Adrenal gland (tissue), 19 donors: ENCODE measurements at places on chromosomes 1 and 21. TPM values are rescaled to one million over a fixed set of nuclear protein-coding genes. Genes with fewer than 3 reads are reported as not detected.

- H3K4me1 ChIP-seq: peaks cover 5% of the 10 kb centered on the region
- H3K27ac ChIP-seq: no peak overlapping the region
- no peaks in the 10 kb centered on the region for H3K36me3 ChIP-seq
- no peaks in the 10 kb centered on the region for H3K27me3 ChIP-seq
- no peak for DNase-seq
These were observed 18.4 kb downstream of the SLC25A33 start for GRCh38 chr1:9557624-9558023.

- DNase-seq: peak; percentile 92
- no peaks in the 10 kb centered on the region for H3K36me3 ChIP-seq
- H3K27me3 ChIP-seq: no peaks in the 10 kb centered on the region
- H3K27ac ChIP-seq: peak overlapping the region; percentile 51
These were observed 28.6 kb downstream of the AKNAD1 start for GRCh38 chr1:108828074-108828961.

DNA sequence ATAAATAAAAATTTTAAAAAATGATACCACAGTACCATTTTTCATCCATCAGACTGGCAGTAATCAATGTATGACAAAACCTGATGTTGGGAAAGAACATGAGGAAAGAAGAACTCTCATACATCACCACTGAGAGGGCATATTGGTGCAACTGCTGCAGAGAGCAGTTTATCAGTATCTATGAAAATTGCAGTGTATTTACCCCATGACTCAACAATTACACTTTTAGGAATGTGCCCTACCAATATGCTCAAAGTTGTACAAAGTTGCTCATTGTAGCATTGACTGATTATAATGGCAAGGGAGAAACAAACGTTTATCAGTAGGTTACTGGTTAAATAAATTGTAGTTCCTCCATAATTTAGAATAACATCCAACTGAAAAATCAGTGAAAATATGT is 36.7 kb downstream of the CATSPERE start:
- no peak overlapping the region for H3K27ac ChIP-seq
- no peaks in the 10 kb centered on the region for H3K27me3 ChIP-seq
- no peak overlapping the region for H3K4me3 ChIP-seq
- H3K36me3 ChIP-seq: no peaks in the 10 kb centered on the region
- H3K4me1 ChIP-seq: no peaks in the 10 kb centered on the region

GRCh38 chr1:45769261-45769932 is 18.9 kb upstream of the IPP start:
- H3K27me3 ChIP-seq: no peaks in the 10 kb centered on the region
- no peaks in the 10 kb centered on the region for H3K4me1 ChIP-seq
- no peak for DNase-seq
- H3K36me3 ChIP-seq: no peaks in the 10 kb centered on the region

DNA sequence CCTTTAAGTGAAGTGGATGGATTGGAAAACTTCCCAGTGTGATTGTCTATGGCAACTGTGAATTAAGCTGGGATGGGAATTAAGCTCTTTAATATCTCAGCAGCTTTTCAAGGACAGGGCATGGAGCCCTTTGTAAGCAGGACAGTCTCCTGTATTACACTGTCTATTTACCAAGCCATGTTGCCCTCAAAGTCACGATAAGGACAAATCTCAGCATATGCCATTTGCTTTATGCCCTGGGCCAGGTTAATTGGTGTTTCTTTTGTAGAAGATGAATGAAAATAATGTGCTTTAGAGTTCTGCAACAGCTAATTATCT is 17.6 kb downstream of the UTP25 start:
- no peaks in the 10 kb centered on the region for H3K27me3 ChIP-seq
- no peak overlapping the region for H3K4me3 ChIP-seq
- H3K36me3 ChIP-seq: no peaks in the 10 kb centered on the region
- H3K27ac ChIP-seq: no peak overlapping the region

- no peaks in the 10 kb centered on the region for H3K4me1 ChIP-seq
- no peak for DNase-seq
- no peaks in the 10 kb centered on the region for H3K36me3 ChIP-seq
- no peak overlapping the region for H3K27ac ChIP-seq
These were observed 18.9 kb downstream of the CTNNBIP1 start for GRCh38 chr1:9891207-9891606.

GRCh38 chr1:57258557-57259325 is 165.1 kb downstream of the DAB1 start:
- DNase-seq: no peak
- no peak overlapping the region for H3K4me3 ChIP-seq
- no peaks in the 10 kb centered on the region for H3K36me3 ChIP-seq
- H3K27me3 ChIP-seq: no peaks in the 10 kb centered on the region

GRCh38 chr1:82845866-82846265 is 1045.1 kb downstream of the ADGRL2 start:
- no peak overlapping the region for H3K4me3 ChIP-seq
- no peaks in the 10 kb centered on the region for H3K27me3 ChIP-seq
- no peaks in the 10 kb centered on the region for H3K4me1 ChIP-seq
- no peak for DNase-seq
- H3K36me3 ChIP-seq: no peaks in the 10 kb centered on the region

DNA sequence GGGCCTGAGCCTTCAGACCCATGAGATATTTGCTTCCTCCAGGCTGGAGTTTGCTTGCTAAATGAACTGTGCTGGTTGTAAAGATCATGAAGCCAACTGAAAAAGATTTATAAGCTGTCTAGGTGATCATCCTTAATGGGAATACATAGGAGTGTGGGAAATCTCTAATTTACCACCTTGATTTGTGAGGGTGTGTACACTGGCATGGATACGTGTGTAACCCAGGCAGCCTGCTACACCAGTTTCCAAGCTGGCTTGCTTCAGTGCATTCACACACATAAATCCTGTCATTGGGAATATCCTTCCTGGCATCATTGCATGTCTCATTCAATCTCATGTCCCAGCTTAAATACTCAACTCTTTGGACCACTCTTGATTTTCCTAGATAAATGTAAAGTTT is 57.6 kb upstream of the GNG12 start:
- H3K4me3 ChIP-seq: no peak overlapping the region
- DNase-seq: no peak
- H3K27ac ChIP-seq: no peak overlapping the region
- no peaks in the 10 kb centered on the region for H3K27me3 ChIP-seq
- H3K4me1 ChIP-seq: no peaks in the 10 kb centered on the region
- H3K36me3 ChIP-seq: no peaks in the 10 kb centered on the region

DNA sequence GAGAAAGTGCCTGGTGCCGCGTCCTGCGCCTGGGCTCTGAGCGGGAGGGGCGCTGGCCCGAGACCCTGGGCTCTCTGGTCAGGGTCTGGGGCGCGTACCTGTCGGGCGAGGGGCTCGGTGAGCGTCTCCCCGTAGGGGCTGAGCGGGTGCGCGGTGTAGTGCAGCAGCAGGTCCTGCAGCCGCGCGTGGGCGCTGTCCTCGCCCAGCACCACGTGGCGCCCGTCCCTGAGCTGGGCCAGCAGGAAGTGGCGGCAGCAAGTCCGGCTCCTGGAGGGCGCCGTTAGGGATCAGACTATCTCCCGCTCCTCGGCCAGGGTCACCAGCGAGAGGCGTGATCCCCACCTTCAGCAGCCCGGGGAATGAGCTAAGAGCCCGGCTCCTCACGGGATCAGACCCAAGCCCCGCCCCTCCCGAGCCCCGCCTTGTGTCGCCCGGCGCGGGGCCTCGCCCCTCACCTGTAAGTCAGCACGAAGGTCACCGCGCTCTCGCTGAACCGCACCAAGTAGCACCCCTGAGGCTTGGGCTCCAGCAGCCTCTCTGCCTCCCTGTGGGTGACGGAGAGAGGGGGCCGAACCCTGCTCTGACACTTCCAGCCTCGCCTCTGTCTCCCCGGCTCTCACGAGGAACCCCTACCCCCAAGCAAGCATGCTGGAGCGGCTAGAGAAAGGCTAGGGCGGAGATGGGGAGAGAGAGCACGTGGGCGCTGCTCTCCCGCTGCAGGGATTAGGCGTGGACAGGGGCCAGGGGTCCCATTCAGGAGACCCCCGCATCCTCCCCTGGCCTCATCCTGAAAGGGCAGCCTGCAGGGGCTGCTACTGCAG is 2.7 kb downstream of the SH2D2A start:
- peaks cover 12% of the 10 kb centered on the region for H3K4me1 ChIP-seq
- no peaks in the 10 kb centered on the region for H3K27me3 ChIP-seq
- H3K27ac ChIP-seq: no peak overlapping the region
- no peaks in the 10 kb centered on the region for H3K36me3 ChIP-seq
- DNase-seq: peak; percentile 69

- H3K27me3 ChIP-seq: peaks cover 7% of the 10 kb centered on the region
- no peak for DNase-seq
- H3K4me3 ChIP-seq: no peak overlapping the region
- peaks cover 4% of the 10 kb centered on the region for H3K4me1 ChIP-seq
- no peaks in the 10 kb centered on the region for H3K36me3 ChIP-seq
These were observed 15.2 kb downstream of the PDZK1IP1 start for GRCh38 chr1:47174656-47175020.

Gene CD2
- total RNA-seq: 6.7 TPM

Gene SPRR3
- not detected for total RNA-seq

Gene WDTC1
- total RNA-seq: 18.1 TPM

Gene LCE1B
- total RNA-seq: not detected

Gene CHD5
- total RNA-seq: 0.19 TPM

Gene CEP350
- total RNA-seq: 71.4 TPM

Gene CLIC6
- total RNA-seq: 0.15 TPM
